H4 (cell line): ENCODE measurements at places on chromosomes 6 and 20. TPM values are rescaled to one million over a fixed set of nuclear protein-coding genes. Genes with fewer than 3 reads are reported as not detected.
A peak's percentile ranks its signal among the peaks of the same experiment; 100 is the strongest.

Gene NEU1
- total RNA-seq, result 91.5 and 101 TPM in 2 replicates

Gene CDC25B
- total RNA-seq, result 35.7 and 39.6 TPM in 2 replicates

Gene KIF25
- total RNA-seq, result 0.51 and 2.3 TPM in 2 replicates

Gene TAP2
- 27.4 and 29.8 TPM in 2 replicates for total RNA-seq

Gene BANF2
- total RNA-seq, result not detected in 2 replicates

Gene FOXQ1
- 0.52 and 0.90 TPM in 2 replicates for total RNA-seq

Gene HRH3
- not detected in 2 replicates for total RNA-seq

Gene CGA
- not detected in 2 replicates for total RNA-seq

Gene FOXF2
- 18.3 and 21.5 TPM in 2 replicates for total RNA-seq

Gene HSPA1L
- 0.85 and 1.0 TPM in 2 replicates for total RNA-seq

- DNase-seq, result no peak
Measured at GRCh38 chr6:162109480-162110050, 618.0 kb downstream of the PRKN start.

GRCh38 chr6:90701146-90701781 is 114.4 kb upstream of the MAP3K7 start:
- DNase-seq, result peak; percentile 5

GRCh38 chr6:83708970-83709747 is at the start of gene SNAP91:
TSS of gene SNAP91 (minus strand) at chr6:83709101. CDS start at chr6:83707927, 1,174 bp downstream.
- DNase-seq, result peak; percentile 4

GRCh38 chr6:273551-274058 is 18.7 kb upstream of the DUSP22 start:
- no peak for DNase-seq

DNA sequence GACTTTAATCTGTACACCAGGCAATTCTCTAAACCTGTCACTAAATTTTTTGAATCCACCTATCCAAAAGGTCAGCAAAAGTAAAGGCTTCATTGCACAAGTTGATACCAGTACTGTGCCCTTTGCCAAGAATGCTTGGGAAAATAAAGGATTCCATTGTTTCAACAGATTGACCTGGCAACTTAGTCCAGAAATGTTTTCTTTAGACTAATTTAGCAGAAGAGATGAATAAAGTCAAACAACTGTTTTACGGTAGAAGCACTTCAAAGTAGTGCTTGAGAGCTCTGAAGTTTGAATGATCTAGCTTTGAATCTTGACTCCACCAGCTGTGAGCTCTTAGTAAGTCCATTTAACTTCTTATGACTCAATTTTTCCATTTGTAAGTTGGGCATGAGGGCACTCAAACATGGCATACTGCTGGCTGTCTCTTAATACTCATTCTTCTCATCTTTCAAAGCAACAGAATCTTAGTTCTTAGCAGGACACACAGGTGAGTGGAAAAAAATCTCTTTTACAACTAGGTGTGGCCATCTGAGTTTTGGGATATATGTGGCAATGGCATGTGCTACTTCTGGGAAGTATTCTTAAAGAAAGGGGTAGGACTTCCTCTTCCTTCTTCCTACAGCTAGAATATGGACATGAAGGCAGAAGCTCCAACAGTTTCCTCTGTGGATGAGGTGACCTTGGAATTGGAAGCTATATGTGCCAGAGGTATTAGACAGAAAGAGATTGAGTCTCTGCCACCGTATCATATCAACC is 55.9 kb upstream of the LOC128125822 start:
- DNase-seq, result no peak

DNA sequence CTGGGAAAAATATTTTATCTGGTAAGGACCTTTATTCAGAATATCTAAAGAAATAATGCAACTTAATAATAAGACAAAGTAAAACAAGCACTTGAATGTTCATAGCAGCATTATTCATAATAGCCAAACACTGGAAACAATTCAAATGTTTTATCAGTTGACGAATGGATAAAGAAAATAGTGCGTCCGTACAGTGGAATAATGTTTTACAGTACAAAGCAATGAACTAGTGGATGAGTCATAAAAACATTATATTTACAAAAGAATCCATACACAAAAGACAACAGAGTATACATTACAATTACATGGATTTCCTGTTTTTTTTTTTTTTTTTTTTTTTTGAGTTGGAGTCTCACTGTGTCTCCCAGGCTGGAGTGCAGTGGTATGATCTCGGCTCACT is 12.7 kb downstream of the SMAP1 start:
- no peak for DNase-seq

- peak; percentile 80 for DNase-seq
Measured at GRCh38 chr6:53302678-53303360, 45.9 kb downstream of the ELOVL5 start.

DNA sequence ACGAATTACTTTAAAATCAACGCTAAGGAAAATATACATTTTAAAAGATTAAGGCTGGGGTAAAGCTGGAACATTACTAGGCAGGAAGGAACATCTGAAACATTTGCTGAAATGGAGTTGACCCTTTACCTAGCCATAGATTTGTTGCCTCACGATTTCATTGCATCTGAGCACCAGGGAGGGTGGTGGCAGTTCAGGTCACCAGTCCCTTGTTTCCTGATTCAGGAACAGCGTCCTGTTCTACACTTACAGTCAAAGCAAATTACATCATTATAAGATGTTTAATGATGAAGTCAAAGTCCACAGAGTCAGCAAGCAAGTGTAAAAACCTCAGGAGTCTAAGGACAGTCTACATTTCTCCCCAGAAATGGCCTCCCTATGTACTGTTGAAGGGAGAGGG is 9.0 kb upstream of the MICA start:
- no peak for DNase-seq

- no peak for DNase-seq
Measured at GRCh38 chr6:22222469-22222868, 74.4 kb downstream of the PRL start.

DNA sequence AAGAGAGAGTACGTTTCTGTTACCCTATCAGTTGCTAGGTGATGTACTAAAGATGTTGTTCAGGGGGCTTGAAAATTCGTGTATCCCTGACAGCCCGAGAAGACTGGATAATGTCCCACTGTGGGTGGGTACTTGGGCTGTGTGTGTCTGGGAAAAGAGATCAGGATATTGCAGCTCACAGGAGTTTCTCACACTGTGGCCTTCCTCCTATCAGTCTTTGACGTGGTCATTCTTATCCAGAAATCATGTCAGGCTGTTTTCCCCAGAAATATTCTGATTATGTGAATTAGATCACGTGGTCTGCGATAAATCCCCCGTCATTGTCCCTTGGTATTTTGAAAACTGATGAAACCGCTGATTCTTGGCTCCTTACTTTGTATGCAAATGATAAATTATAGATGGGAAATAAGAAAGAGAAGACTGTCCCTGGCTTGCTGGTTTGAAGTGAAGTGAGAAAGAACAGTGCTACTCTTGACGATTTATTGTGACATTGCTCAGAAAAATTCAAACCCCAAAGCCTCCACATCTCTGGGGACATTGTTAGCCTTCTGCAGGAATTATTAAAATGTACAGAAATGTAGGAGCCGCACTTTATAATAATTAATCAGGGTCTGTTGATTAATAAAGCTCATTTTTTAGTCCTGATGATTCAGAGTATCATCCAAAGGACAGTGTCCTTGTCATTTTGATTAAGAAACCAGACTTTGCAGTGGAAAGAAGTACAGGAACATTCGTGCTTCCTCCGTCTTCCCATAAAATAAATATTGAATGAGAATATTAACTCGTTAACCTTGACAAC is 167.5 kb upstream of the TSHZ2 start:
- no peak for DNase-seq

DNA sequence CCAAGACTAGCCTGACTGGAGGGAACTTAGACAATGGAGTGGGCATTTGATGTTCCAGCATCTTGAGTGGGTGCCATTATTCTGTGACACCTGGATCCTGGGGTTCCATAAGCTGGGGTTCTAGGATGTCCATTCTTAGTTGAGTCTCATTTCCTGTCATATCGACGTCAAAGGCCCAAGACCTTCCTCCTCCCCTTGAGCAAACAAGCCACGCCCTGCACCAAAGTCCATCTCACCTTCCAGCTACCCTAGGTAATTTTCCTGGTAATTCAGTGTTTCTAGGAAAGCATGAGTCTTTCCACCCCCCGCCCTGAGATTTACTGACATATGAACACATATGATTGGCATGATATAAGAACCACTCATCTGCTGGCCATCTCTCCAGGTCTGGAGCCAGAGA is at the start of gene TRIM40:
TSS of gene TRIM40 (plus strand) at position 384 of the 400 bp plus-strand sequence. CDS start 897 bp downstream, outside the sequence.
- no peak for DNase-seq

GRCh38 chr20:40497899-40498691 is 190.9 kb downstream of the MAFB start:
- DNase-seq, result peak; percentile 46

DNA sequence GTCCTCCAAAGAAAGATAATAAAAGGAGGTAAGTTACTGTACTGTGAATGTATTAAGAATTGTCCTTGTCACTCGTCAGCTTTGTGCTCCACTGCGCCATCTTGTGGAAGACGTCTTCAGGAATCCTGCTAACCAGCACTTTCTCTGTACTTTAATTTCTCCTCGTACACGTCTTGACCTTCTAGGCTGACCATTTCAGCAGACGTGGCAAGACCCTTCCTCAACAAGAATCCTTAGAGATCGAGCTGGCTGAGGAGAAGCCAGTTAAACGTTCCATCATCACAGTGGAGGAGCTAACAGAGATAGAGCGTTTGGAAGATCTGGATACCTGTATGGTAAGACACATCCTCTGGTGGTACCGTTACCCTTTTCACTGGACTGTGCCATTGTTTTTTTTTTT is 95.5 kb upstream of the SCGN start:
- DNase-seq, result peak; percentile 69

GRCh38 chr6:26205161-26205624 is 118.0 kb downstream of the HFE start:
- DNase-seq, result peak; percentile 84

DNA sequence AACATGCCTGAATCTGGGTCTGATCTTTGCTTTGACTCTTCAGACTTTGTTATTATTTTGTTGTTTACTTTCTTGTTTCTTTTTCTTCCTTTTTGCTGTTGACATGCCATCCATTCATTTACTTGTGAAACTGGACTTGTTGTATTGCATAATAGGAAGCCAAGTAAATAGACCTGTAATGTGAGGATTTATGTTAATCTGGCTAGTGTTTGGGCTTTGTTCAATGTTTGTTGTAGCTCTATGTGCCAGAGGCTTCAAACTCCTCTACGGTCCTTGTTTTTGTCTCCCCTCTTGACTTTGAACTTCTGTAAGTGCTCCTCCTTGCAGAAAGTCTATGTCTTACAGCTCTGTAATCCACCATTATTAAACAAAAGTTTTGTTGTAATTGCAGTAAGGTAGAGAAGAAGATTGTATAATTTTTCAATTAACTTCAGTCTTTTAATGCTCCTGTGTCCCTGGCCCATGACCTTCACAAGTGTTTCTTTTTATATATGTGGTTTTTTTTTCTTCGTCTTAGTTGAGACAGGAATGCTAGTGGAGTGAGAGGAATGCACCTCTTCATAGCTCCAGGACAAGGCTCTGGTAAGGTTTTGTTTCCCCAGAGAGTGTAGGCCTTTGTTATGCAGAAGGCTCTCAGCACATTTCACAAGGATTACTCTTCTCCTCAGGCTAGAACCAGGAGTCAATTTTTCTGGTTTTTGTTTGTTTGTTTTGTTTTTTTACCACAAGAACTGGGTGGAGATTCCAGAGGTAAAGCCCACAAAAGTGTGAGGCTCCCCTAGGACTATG is 1061.8 kb upstream of the CITED2 start:
- peak; percentile 54 for DNase-seq

DNA sequence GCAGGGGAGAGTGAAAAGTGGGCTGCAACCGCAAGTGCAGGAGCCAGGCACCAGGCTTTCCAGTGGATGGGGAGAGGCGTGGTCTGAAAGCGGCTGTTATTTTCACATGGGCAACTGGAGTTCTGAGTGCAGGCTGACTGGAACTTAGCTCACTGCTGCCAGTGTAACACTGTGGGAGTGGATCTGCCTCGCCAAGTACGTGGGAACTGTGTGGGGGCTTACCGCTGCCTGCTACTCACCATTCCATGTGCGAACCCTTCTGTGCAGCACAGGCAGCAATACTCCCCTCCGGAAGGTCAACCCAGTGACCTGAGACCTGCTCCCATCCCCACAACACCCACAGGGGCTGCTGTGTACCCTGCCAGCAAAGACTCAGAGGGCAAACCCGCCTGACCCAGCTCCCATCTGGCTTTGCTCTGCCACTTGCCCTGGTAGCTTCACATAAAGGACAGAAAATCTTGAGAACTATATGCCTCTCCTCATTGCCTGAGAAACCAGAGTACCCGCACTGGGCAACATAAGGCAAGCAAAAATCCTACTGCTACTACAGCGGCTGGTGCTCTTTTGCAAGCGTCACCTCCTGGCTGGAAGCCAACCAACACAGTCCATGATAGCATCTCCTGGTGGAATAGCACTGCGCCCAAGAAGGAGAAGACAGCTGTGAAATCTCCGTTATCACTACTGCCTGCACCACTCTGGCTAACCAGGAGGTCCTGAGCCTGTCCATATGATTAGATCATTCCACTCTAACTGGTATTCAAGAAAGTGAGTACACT is 54.4 kb upstream of the SIRPG start:
- DNase-seq, result no peak

- no peak for DNase-seq
Measured at GRCh38 chr6:86715676-86716075, 221.7 kb upstream of the HTR1E start.

- DNase-seq, result no peak
Measured at GRCh38 chr20:44961011-44961869, 1.0 kb upstream of the TOMM34 start.

GRCh38 chr20:237489-237888 is 10.4 kb downstream of the DEFB129 start:
- DNase-seq, result no peak

GRCh38 chr6:3233904-3234303 is 6.5 kb upstream of the TUBB2B start:
- DNase-seq, result no peak

GRCh38 chr20:45832619-45833018 is 980 bp upstream of the SNX21 start:
- DNase-seq, result no peak

GRCh38 chr6:28586324-28586723 is 60.6 kb downstream of the GPX5 start:
- DNase-seq, result no peak

DNA sequence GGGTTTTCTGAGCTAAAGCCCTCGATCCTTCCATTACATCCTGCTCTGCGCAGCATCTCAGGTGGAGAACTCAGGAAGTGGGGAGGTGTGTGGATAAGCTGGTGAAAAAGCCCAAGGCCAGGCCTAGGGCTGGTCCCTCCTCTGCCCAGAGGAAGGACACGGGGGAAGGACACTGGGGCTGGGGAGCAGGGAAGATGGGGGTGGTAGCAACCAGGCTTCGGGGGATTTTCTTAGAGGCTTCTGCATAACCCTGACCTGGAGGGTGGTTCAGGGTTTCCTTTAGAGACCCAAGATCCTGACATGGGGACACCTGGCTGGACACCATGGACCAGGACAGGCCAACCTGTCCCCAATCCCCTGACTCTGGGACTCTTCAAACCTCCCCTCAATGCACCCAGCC is 37.9 kb downstream of the SUN5 start:
- no peak for DNase-seq

GRCh38 chr6:122078481-122078880 is 321.0 kb upstream of the HSF2 start:
- no peak for DNase-seq
